ENCODE measurements at places on chromosomes 6 and 20.
A peak's percentile ranks its signal among the peaks of the same experiment; 100 is the strongest.

GRCh38 chr6:80020381-80021120, 16.1 kb downstream of the TTK start:
- DNase-seq, result no peak

- DNase-seq, result no peak
Observed at GRCh38 chr6:72739368-72739779, 117.5 kb downstream of the KCNQ5 start.

DNA sequence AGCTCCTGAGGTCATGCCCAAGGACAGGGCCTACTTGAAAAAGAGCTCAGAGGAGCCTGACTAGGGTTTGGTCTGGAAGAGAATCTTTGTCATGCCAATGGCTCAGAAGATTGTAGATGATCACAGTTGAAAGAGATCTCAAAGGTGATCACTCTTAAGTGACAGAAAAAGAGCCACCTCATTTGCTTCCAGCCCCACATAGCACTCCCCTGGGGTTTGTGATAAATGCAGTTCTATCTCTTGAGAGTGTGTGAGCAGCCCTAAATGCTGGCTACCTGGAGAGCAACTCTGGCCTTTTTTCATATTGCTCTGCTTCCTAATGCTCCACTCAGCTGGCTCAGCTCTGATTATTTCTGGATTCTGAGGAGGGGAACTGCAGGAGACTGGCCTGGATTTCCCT, 39.3 kb downstream of the KLHL32 start:
- DNase-seq, result no peak

GRCh38 chr20:21272279-21272678, 30.9 kb upstream of the XRN2 start:
- no peak for DNase-seq

DNA sequence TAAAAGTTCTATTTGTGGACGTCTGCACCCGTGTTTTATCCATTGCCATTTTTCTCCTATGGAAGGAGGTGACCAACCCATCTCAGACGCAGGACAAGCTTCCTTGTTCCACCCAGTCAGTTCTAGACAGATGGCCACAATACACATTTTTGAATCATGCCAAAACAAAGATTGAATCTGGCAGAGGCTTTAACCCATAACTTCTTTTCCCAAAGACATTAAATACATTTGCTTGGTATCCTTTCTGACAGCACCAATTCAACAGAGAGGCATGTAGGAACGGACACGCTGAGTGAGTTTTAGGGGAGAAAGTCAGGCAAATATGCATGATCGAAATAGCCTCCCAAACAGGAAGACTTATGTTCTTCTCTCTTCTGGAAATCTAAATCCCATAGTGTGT, 552.7 kb upstream of the AGPAT4 start:
- DNase-seq, result no peak

GRCh38 chr6:83536647-83537589, 24.6 kb downstream of the PRSS35 start:
- no peak for DNase-seq

DNA sequence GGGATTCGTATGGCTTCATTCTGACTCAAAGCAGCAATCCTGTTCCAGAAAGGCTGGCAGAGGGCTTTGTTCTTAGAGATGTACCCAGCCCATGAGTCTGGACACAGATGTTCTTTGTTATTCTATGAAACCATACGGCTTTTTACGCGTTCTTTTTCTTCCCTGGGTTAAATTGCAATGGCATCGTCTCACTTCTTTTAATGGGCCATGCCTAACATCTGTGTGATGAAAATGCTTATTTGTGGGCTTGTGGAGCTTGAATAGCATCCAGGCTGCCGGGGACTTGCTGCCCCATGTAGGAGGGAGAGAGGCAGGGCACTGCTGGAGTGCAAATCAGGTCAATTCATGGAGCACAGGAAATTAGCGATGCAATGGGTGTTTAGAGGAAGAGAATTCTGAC, 19.4 kb downstream of the FAM50B start:
- DNase-seq, result peak; percentile 53

DNA sequence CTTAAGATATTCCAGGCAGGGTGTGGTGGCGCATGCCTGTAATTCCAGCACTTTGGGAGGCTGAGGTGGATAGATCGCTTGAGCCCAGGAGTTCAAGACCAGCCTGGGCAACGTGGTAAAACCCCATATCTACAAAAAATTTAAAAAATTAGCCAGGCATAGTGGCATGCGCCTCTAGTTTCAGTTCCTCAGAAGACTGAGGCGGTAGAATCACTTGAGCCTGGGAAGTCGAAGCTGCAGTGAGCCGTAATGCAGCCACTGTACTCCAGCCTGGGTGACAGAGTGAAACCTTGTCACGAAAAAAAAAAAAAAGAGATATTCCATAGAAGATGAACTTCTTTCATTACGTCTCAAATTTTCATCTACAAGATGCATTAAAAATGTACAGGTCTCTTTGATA, 46.7 kb upstream of the ISM1 start:
- no peak for DNase-seq

DNA sequence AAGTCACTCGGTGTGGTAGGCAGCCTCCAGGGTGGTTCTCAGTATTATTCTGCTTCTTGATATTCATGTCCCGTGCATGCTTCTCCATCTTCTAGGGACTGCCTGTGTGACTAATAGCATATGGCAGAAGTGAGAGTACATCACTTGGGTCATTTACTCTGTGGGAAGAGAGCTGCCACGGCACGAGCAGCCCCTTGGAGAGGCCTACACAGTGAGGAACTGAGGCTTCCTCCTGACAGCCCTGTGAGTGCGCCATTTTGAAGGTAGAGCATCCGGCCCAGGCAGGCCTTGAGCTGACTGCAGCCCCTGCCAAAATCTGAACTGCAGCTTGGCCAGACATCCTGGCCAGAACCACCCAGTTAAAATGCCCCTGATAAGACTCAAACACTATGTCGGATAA, 17.3 kb upstream of the MCUR1 start:
- no peak for DNase-seq

GRCh38 chr6:35673755-35674154, 15.0 kb downstream of the FKBP5 start:
- no peak for DNase-seq

DNA sequence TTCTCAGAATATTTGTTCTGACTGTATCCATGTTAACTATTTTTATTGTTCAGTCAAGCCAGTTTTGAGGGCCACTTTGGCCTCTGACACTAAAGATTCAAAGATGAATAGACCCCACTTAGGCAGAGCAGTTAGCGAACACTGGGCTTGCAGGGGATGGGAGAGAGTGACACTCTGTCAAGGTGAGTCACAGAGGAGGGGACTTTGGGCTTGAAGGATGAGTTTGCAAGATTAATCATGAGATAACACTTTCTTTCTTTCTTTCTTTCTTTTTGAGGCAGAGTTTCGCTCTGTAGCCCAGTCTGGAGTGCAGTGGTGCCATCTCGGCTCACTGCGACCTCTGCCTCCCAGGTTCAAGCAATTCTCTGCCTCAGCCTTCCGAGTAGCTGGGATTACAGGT, 46.4 kb downstream of the SPATA2 start:
- no peak for DNase-seq

DNA sequence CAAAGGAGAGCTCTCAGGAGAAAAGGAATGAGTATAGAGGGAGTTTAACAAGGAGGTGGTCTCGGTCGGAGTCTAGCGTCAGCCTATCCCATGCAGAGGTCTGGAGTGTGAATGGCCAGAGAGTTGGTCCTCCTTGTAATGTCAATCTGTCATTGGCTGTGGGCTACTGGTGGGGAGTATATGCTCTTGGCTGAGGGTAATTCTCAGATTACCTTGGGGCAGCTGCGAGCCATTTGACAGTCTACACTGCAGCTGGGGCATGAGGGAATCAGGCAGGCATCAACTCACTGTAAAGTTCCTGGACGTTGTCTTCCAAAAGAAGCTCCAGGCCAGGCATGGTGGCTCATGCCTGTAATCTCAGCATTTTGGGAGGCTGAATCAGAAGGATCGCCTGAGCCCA, 48.1 kb downstream of the EBF4 start:
- DNase-seq, result no peak

DNA sequence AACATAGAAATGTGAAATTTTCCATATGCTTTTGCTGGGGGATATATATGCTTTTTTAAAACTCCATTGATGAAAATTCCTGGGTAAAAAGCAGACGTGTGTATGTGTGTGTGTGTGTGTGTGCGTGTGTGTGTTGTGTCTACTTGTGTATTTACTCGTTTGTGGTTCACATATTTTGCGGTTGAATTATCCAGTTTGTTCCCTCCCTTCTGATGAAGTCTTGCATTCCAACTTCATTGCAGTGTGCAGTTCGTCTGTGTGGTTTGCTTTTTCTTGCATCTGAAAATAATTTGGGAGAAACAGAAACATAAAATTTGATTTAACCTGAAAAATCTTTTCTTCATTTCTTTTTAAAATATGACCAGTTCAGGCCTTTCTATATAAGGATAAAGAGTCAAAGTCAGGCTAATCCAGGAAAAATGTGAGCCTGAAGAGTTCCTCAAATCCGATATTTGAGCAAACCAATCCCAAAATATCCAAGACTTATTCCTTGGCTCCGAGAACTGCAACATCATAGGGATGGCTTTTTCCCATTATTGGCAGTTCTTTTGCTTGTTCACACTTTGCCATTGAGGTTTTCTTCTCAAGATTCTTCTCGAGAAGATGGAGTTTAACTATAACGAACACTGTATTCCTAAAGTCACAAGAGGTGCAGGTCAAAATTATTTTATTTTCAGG, 202.2 kb upstream of the CCN2 start:
- no peak for DNase-seq

- DNase-seq, result no peak
Observed at GRCh38 chr20:21063276-21063675, 42.9 kb downstream of the LINC00237 start.

GRCh38 chr6:19602434-19603013, 234.6 kb upstream of the ID4 start:
- DNase-seq, result no peak

- DNase-seq, result no peak
Observed at GRCh38 chr6:63790334-63790733, 154.7 kb downstream of the PHF3 start.

DNA sequence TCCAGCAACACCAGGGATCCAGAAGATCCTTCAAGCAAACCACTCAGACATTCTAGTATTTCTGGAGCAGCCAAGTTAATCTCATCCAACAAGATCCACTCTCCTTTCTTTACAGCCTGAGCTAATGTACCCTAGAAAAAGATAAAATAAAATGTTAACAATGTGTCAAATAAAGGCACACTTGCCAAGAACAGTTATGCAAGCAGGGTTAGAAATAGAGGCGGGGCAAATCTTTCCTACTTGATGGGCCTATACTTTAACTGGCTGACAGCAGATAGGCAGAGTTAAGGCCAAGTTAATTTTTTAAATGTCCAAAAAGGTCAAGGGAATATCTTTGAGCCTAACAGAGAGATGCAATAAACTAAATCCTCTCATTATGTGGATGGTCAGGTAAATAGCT, 60.8 kb downstream of the MDN1 start:
- DNase-seq, result no peak

GRCh38 chr6:138996524-138996923, 8.5 kb upstream of the REPS1 start:
- no peak for DNase-seq
